ENCODE measurements at places on chromosomes 6 and 20.

DNA sequence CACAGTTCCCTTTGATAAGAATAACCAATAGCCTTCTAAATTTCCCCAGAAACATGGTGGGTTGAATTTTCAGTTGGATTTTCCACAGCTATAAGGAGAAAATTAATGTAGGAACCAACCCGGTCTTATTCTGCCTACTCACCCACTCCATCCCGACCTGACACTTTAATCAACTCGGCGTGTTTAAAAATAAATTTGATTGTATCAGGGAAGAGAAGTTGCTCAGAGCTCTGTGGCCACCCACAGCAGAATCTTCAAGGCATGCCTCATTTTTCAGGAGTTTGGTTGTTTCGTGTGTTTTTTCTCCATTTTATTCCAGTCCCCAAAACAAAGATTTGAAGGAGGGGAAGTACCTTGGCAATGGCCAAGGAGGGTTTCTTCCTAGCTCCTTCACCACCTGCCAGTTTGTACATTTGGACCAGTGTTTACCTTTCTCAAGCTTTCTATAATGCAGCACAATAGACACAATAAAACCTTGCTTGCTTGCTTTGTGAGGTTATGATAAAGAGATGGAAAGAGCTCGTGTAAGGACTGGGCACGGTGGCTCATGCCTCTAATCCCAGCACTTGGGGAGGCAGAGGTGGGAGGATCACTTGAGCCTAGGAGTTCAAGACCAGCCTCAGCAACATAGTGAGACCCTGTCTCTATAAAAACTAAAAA is 297.2 kb upstream of the JARID2 start:
- no peak for DNase-seq

DNA sequence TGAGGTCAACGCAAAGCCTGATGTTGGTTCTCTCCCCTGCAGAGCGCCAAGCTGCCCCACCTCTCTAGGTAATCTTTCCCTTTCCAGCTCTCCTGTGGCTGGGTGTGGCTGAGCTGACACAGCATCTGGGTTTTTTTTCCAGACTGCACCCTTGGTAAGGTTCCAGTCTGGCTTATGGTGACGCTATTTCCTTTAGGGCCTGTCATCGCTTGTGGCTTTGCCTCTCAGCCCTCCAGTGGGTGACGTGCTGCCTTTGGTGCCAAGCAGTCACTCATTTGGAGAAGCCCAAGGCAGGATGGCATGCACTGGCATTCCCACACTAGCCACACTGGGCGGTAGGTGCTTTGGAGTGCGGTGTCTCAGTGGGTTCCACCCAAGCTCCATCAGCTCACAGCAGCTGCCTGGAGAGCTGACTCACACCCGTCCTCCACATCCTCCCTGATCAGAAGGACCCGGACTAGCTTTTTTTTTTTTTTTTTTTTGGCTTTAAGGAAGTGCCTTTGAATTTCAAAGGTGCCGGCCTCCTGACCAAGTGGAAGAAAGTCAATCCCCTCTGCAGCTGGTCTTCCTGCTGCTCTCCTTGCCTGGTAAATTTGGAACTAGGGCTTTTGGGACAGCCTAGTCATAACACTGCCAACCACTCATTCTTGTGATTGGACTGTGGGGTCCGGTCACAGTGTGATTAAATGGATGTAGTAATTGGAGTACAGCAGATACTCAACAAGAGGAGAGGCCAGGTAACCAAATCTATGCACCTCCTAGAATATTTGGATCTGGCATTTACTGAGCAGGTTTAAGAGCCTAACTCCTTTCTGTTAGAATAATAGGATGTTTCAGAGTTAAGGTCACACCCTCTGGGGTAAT is 153.6 kb downstream of the CD83 start:
- DNase-seq, result peak; percentile 76

- no peak for DNase-seq
Measured at GRCh38 chr6:78875505-78875904, 8.2 kb downstream of the IRAK1BP1 start.

- peak; percentile 19 for DNase-seq
Measured at GRCh38 chr20:31494131-31494530, 19.0 kb downstream of the REM1 start.

GRCh38 chr6:161435748-161436070 is 161.8 kb upstream of the AGPAT4 start:
- no peak for DNase-seq

GRCh38 chr6:44499609-44500008 is 112.1 kb downstream of the CDC5L start:
- no peak for DNase-seq

DNA sequence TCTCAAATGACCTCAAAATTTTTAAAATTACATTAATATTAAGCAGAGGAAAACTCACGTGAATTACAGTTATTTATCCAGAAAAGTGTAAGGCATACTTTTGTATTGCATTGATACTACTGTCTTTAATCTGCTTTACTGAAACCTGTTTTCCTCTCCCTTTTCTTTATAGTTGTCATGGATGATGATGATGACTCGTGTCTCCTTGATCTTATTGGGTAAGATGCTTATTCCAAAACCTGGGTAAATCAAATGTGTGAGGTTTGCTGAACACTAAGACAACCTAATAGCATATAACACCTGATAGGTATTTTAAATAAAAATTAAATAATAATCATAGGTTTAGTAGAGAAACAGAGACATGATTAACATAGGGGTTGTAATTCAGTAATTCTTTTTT is 40.0 kb downstream of the BICRAL start:
- no peak for DNase-seq

- DNase-seq, result no peak
Measured at GRCh38 chr6:129731428-129731827, 21.5 kb upstream of the ARHGAP18 start.

DNA sequence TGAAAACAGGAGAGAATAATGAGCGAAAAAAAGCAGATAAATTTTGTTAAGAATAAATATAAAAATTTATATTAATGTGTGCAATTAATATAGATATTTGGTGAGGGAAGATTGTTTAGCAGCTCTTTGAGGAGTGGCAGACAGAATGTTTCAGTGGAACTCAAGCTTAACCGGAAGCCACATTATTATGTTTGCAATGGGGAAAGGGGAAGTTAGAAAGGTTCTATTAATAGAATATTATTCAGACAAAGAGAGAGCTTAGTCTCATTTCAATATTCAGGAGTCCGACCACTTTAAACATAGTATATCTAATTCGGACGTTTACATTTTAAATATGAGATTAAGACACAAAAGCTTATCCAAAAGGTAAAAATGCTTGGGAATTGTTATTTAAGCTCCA is 81.6 kb upstream of the KHDRBS2 start:
- DNase-seq, result no peak

DNA sequence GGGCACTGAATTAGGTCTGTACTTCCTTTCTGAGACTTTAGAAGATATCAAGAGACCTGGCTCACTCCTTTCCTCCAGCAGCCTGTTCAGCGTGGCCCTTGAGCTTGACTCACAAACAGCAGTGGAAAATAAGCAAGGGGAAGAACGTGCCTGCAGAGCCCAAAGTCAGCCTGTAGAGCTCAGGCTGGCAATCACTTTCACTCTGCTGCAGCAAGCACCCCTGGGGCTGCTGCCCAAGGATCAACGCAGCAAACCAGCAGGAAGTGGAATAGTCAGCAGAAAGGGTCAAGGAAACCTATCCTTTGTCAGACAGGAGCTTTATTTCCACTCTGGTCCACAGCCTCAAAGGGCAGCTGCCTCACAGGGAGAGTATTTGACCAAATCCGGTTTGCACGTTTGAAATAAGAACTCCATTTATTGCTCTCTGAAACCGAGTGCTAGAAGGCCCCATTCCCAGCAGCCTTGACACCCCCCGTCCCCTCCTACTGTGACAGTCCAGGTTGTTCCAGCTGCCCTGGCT is 77.4 kb downstream of the PRDM1 start:
- DNase-seq, result peak; percentile 47

GRCh38 chr6:146590492-146590891 is 8.3 kb upstream of the ADGB start:
- no peak for DNase-seq

DNA sequence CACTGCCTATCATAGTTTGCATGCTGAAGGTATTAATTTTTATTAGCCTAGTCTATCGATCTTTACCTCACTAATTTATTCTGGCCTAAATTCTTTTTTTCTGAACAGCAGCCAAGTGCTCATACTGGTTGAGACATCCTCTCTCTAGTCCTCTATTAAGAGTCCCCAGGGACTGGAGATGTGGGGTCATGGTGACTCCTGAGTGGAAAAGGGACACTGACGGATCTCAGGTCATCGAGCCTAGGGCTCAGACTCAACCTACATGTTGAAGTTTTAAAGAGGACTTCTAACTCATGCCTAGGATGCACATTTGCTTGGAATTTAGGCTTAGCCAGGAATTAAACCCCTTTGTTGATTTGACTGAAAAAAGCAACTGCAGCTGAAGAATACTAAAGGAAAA is 378.1 kb downstream of the BTBD9 start:
- no peak for DNase-seq
